ENCODE measurements at places on chromosomes 16 and 17.
A peak's percentile ranks its signal among the peaks of the same experiment; 100 is the strongest.

GRCh38 chr16:66477028-66477515, 50.0 kb downstream of the BEAN1 start:
- no peak for DNase-seq

- DNase-seq, result no peak
Observed at GRCh38 chr16:48602356-48603014, 7.5 kb downstream of the N4BP1 start.

DNA sequence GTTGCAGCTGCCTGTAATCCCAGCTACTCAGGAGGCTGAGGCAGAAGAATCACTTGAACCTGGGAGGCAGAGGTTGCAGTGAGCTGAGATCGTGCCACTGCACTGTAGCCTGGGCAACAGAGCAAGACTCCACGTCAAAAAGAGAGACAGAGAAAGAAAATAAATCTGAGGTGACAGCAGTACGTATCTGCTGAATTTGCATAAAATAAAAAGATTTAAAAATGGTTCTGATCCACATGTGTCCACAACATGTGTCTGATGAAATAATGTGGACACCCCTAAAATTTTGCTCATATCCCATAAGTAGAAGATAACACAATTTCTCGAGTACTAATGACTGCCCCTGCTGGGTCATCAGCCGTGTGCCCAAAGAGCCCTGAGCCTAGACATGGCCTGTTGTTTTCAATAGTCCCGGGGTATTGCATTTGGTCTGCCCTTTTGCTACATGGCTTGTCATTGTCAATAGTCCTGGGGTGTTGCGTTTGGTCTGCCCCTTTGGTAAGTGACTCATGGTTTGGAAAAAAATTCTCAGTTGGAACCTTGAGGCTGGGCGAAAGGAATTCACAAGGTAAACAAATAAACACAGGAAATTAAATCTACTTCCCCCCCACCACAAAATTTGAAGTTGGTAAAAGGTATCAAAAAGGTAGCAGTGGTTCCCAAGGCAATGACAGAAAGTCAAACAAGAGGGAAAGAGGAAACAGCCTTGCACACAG, 434.6 kb upstream of the MAF start:
- DNase-seq, result no peak

GRCh38 chr17:52027081-52027480, 131.4 kb downstream of the CA10 start:
- DNase-seq, result no peak

DNA sequence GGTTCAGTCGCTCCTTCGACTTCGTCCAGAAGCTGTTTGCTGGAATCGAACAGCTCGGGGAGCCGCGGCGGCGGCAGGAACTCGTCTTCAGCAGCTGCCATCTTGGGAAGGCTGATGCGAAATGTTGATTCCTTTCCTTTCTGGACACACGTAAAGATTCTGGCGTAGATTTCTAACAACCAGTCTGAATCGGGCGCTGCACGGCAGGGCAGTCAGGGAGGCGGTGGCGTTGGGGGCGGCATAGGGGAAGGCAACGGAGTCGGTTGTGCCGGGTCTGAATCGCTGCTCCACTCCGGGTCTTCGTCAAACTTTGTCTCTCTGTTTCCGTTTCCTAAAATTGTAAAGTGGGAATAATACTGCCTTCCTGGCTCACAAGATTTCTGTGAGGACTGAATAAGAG, 30.3 kb downstream of the TEX14 start:
- no peak for DNase-seq

GRCh38 chr17:8741771-8742170, 2.9 kb downstream of the CCDC42 start:
- no peak for DNase-seq

DNA sequence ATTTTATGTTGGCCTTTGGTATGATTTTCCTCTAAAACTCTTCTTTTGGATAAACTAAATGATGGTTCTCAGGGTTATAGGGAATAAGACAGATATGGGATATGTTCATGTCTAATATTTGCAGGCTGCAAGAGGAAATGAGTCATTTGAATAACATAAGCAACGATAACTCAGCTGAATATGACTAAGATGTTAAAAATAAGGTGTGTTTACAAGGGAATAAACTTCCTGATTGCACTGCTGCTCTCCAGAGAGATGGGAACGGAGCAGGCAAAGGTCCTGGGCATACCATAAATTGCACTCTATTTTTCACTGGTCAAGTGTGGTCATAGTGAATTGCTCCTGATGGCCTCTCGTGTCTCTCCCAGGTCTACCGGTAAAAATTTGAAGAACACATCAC, 666.2 kb downstream of the TOX3 start:
- DNase-seq, result peak; percentile 65

GRCh38 chr16:89711601-89712273, 9.0 kb downstream of the VPS9D1 start:
- DNase-seq, result no peak

- no peak for DNase-seq
Observed at GRCh38 chr16:138049-138417, 440 bp downstream of the NPRL3 start.

- DNase-seq, result no peak
Observed at GRCh38 chr17:57211543-57211942, 44.8 kb upstream of the MSI2 start.

GRCh38 chr16:50830698-50831097, 88.8 kb downstream of the CYLD start:
- no peak for DNase-seq

GRCh38 chr16:86401126-86401525, 109.2 kb upstream of the FOXF1 start:
- DNase-seq, result no peak

GRCh38 chr17:82031303-82031884, at the start of gene RAC3:
TSS of gene RAC3 (plus strand) at chr17:82031678. CDS start at chr17:82031762, 84 bp downstream.
- DNase-seq, result no peak

DNA sequence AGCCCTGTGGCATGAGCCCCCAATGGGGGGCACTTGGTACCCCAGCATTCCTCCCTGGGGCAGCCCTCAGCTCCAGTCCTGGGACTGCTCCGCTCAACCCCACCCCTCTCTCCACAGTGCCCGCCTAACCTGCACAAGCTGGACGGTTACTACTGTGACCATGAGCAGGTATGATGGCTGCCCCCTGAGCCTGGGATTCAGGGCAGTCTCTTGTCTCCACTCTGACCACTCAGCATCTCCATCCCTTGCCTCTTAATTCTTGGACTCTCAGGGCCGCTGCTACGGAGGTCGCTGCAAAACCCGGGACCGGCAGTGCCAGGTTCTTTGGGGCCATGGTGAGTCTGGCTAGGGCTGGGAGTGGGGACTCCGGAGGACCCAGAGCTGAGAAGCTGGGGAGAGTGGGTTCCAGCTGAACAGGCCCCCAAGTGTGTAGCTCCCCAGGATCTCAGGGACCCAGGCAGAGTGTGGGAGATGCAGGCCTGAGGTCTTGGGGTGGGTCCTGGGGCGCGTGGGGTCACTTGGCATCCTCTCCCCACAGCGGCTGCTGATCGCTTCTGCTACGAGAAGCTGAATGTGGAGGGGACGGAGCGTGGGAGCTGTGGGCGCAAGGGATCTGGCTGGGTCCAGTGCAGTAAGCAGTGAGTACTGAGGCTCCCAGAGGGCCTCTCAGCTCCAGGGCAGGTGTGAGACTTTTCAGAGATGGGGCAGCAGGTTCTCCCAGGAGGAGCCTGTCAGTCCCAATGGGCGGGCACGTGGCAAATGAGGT, 18.0 kb downstream of the ADAM11 start:
- DNase-seq, result no peak

- DNase-seq, result peak; percentile 67
Observed at GRCh38 chr17:43671031-43671692, 9.4 kb upstream of the MEOX1 start.

DNA sequence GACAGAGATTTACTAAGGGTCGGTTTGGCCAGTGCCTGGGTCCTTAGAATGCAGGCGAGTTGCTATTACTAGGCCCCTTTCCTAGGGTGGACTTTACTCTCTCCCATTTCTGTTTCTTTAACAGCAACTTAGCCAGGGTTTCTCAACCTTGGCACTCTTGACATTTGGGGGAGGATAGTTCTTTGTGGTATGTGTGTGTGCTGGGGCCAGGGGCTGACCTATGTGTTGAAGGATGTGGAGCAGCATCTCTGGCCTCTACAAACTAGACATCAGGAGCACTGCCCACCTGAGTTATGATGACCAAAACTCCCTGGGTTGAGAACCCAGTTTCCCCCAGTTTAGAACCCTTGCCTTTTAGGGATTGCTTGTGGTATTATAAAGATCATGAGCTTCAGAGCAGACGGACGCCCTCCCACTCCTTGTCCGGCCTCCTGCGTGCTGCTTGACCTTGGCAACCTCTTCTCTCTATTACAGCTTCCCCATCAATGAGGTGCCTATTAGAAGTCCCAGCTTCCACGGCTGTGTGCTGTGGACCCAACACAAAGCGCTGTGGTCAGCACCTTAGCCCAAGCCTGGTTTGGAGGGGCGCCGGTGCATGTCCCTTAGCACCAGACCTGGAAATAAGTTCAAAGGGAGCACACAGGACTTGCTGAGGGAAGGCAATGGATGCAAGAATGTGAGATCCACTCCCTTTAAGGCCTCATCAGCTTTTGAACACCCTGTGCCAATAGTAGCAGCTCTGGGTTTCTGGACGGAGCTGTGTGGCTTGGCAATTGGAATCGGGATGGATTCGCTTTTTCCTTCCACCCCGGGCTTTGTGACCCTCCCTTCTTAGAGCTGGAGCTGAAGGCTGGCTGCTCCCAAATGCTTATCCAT, 239.2 kb upstream of the MAF start:
- DNase-seq, result no peak

- no peak for DNase-seq
Observed at GRCh38 chr16:72896485-72897118, 151.3 kb downstream of the ZFHX3 start.

DNA sequence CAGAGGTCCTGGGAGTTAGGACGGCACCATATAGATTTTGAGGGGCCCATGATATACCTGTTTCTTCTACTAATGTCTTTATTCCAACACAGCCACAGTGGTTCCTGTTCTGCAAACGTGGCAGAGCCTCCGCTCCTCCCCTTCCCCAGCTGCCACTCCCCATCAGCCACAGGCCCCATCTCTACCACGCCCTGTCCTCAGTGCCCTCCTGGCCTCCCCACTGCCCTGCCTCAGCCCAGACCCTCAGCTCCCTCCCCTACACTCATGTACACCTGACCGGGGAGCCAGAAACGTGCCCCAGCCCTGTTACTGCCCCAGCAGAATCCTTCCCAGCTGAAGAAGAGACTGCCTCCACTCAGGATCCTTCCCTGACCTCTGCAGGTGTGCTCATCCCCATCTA, 11.9 kb upstream of the RBFOX3 start:
- DNase-seq, result no peak

- no peak for DNase-seq
Observed at GRCh38 chr16:68636064-68636560, 9.0 kb upstream of the CDH3 start.

DNA sequence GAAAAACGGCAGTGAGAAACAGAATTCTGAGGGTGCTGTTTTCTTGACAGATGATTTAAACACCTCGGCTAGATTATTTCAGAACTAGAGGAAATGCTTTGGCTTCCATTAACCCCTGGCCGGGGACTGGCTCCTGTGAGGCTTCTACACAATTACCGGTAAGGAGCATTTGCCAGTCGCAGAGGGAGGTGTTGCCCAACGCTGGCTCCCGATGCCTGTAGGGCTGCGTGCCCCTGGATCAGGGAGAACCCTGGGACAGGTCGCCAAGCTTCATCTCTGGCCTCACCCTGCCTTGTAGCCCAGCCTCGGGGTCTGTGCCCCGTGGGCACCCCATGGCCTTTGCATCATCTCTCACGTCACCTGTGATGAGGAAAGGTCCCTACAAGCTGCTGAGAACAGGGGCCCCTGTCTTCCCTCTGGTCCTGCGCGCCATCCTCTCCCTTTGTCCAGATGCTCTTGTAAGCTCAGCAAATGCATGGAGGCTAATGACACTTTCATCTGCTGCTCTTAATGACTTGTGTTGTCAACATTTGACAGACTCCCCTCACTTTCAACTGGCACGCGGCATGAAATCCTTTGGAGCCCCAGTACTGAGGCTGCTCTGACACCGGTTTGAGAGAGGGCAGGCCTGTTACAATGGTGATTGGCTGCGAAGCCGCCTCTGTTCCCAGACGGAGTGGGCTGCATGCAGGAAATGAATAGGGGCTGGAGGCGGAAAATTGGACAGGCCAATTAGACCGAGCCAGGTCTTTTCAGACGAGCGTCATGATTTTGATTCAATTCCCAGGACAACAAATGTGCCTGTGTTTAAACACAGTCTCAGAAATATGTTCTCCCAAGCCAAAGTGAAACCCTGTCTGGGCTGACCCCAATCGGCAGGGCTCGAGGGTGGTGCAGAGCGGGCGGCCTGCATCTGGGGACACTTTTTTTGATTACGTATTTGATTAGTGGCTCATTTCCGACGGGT, 85.5 kb upstream of the DOC2B start:
- DNase-seq, result no peak

- DNase-seq, result no peak
Observed at GRCh38 chr16:19179546-19180490, 11.8 kb downstream of the SYT17 start.

- DNase-seq, result no peak
Observed at GRCh38 chr17:4498461-4499397, at the start of gene SPNS2. TSS of gene SPNS2 (plus strand) at chr17:4498881. CDS start at chr17:4499048, 167 bp downstream.

- no peak for DNase-seq
Observed at GRCh38 chr17:60679287-60679686, 1.6 kb downstream of the BCAS3 start.

- no peak for DNase-seq
Observed at GRCh38 chr16:49788986-49789385, 66.9 kb downstream of the ZNF423 start.

DNA sequence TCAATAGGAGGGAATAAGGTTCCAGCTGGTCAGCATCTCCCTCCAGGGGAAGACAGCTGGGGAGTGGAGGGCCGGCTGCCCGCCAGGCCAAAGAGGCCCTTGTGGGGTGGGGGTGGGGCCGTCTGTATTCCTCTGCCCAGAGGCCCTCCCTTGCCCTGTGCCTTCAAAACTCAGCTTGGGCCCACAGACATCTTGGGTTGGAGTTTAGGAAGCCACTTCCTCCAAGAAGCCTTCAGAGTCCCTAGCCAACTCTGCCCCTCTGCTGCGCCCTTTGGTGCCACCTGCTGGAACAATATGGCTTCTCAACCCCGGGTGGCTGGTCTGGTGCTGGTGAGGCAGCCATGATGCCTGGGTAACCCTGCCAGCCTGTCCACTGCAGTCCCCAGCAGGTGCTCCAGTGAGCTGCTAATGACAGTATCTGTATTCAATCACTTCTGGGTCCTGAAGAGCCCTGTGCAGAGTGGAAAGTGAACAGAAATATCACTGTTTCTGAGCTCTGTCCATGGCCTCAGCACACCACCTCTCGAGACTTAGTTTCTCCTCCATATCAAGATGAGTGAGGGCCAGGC, 16.7 kb downstream of the HSD11B2 start:
- no peak for DNase-seq

DNA sequence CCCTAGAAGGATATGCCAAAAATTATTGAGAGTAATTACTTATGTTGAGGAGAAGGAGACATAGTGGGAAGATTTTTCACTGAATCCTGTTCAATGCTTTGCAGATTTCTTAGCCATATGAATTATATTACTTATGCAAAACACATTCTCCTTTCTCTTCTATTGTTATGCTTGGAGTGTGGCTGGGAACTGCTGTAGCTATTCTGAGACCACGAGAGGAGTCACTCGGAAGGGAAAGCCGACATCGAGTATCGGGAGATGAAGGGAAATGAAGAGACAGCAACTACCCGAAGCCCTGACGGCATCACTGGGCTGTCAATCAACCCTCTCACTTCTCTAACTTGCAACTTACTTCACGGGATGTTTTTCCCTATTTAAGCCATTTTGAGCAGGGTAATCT, 39.6 kb downstream of the STX8 start:
- DNase-seq, result no peak

GRCh38 chr16:62254372-62254771, 218.1 kb upstream of the CDH8 start:
- DNase-seq, result no peak

Measured in skeletal muscle cell (primary cell).